HCT116 (cell line): ENCODE measurements at places on chromosomes 6 and 20.

DNA sequence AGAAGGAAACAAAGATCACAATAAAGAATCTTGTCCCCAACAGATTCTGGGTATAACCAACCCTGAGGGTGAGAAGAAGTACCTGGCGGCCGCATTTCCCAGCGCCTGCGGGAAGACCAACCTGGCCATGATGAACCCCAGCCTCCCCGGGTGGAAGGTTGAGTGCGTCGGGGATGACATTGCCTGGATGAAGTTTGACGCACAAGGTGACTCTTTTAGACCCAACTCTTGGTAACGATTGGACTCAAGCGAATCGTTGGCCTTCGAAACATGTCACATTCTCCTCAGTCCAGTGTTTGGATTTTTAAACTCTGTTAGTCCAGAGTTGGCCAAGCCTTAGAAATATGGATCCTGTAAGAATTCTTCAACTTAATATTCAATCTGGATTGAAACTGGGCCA, 2.6 kb downstream of the PCK1 start:
- DNase-seq: no peak

DNA sequence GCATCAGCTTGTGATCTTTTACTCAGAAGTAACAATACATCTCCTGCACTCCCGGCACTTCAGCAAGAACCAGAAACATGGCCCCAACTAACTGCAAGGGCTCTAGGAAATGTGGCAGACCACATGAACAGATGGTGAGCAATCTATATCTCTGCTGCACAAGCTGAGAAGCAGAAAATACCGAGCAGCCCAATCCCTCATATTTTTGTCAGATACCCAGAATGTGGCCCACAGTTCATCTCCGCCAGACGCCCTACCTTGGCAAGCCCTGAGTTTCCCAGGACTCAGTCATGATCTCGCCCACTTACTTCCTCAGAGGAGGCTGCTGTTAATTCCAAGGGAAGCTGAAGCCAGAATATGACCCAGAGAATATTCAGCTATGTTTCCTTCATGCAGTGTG, 63.1 kb upstream of the PHACTR1 start:
- DNase-seq: no peak

- no peak for DNase-seq
These were observed 15.5 kb upstream of the MROH8 start for GRCh38 chr20:37194621-37195417.

GRCh38 chr20:36886859-36887751, 11.2 kb downstream of the TLDC2 start:
- DNase-seq: peak; percentile 59

DNA sequence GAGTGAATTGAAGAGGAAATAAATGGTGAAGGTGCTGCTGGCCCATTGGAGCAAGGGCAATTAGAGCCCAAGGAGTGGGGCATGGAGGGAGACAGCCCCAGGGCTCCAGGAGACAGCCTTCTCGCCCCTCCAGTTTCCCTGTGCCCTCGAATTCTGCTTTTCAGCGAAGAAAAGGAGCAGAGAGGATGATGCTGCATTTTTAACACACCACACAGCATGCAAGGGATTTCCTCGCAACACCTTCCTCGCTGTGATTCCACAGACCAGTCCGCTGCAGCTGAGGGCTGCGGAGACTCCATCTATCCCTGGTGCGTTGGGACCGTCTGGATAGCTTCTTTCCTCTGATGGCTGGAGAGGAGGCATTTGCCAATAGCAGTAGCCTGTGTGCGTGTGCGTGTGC, 41.7 kb downstream of the PTCHD4 start:
- no peak for DNase-seq

GRCh38 chr20:32737371-32738223, 5.7 kb downstream of the COMMD7 start:
- DNase-seq: no peak

DNA sequence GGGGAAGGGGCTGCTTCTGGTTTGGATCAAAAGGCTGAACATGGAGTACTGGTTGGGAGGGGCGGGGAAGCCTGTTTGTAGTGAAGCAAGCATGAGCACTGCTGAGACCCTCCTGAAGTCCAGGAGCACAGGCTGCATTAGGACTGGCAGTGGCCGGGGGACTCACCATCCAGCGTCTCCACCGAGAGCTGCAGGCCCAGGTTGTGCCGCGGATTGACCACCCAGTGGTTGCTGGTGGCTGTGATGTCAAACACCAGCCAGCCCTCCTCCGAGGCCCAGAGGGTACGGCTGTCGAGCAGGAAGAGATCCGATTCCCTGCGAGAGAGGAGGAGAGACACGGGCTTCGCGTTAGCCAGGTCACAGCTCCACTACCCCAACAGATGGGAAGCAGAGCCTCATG, 64.1 kb downstream of the BMP7 start:
- no peak for DNase-seq

GRCh38 chr20:38799203-38799602, 6.3 kb upstream of the PPP1R16B start:
- DNase-seq: no peak

GRCh38 chr6:146542881-146543210, 787 bp upstream of the RAB32 start:
- no peak for DNase-seq

DNA sequence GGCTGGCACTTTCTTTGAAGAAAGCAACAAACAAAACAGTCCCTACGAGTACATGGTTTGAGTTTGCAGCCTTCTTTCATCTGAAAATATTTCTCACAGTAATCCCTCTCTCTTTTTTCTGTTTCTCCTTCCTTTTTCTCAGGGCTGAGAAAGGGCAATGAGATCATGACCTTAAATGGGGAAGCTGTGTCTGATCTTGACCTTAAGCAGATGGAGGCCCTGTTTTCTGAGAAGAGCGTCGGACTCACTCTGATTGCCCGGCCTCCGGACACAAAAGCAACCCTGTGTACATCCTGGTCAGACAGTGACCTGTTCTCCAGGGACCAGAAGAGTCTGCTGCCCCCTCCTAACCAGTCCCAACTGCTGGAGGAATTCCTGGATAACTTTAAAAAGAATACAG, 80.7 kb upstream of the CLDN20 start:
- no peak for DNase-seq

GRCh38 chr20:21309678-21310467, 6.7 kb downstream of the XRN2 start:
- DNase-seq: no peak

DNA sequence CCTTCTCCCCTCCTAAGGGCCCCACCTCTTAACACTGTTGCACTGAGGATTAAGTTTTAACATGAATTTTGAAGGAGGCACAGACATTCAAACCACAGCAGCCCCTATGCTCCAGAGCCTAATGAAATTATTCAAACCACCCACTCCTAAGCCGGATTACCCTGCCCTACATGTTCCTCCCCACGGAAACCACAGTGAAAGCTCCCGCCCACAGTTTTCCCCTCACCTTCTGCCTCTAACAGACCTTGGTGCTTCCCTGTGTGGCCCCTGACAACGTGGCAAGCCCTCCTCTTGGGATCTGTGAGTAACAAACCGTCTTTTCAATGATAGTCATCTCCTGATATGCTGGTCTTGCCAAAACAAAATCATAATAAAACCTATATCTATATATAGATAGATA, 74.8 kb downstream of the RIN2 start:
- DNase-seq: no peak

GRCh38 chr6:12890171-12890790, 173.7 kb downstream of the PHACTR1 start:
- DNase-seq: peak; percentile 19

- no peak for DNase-seq
These were observed 164.7 kb upstream of the CCN2 start for GRCh38 chr6:132115714-132116366.

GRCh38 chr20:48147311-48147710, 362.0 kb upstream of the SULF2 start:
- DNase-seq: no peak

GRCh38 chr6:165229216-165229615, 80.2 kb downstream of the C6orf118 start:
- DNase-seq: no peak

DNA sequence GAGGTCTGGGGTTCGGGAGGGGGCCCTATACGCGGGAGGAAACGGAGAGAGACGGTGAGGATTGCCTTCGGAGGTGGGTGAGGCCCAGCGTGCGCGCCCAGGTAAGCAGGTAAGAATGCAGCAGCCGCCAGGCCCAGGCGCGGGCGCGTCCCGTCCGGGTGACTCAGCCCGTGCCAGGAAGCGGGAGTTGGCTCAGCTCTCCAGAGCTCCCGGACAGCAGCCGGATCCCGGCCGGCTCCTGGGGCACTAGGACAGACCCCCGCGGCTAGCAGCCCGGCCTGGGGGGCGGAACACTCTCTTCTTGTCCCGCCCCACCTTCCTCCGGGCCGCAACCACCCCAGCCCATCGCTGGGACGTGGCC, 1.5 kb upstream of the MDFI start:
- peak; percentile 54 for DNase-seq

- no peak for DNase-seq
These were observed 162.7 kb downstream of the SOBP start for GRCh38 chr6:107652526-107653182.

- DNase-seq: no peak
These were observed 213.8 kb upstream of the ZFP64 start for GRCh38 chr20:52405417-52405816.

GRCh38 chr20:46767127-46767761, 57.8 kb downstream of the SLC2A10 start:
- peak; percentile 46 for DNase-seq

DNA sequence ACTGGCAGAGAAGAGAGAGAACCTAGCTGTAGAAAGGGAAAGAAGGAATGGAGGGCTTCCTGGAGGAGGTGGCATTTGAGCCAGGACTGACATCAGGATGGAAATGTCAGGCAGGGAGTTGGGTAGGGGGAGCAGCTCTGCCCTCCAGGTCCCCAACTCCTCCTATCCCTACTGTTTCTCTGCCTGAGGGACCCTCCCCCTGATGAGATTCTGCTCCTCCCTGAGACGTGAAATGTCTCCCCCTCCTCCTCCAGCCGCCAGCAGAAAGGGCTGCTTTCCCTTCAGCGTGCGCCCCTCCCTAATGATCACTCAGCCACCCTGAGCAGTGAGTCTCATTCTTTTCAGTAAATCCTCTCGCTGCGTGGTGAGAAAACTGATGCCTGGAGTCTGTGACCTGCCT, 40.6 kb downstream of the HLA-DPB1 start:
- no peak for DNase-seq

- no peak for DNase-seq
These were observed 7.5 kb downstream of the DEF6 start for GRCh38 chr6:35305117-35305516.

DNA sequence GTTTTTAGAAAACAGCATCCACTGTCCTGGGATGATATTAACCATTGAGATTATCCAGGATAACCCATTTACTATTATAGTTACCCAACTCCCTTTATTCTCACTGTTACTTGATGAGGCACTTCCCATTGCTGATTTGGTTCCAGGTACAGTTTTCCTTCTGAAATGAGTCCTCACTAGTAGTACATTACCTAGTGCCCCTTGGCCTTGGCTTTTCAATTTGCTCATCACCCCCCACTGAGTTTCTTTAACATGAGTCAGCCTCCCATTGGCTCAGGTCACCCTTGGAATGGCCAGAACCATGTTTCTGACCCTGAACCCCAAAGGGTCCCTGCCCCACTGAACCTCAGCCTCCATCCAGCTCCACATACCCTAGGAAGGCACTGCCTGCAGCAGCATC, 28.4 kb downstream of the MDGA1 start:
- DNase-seq: no peak

DNA sequence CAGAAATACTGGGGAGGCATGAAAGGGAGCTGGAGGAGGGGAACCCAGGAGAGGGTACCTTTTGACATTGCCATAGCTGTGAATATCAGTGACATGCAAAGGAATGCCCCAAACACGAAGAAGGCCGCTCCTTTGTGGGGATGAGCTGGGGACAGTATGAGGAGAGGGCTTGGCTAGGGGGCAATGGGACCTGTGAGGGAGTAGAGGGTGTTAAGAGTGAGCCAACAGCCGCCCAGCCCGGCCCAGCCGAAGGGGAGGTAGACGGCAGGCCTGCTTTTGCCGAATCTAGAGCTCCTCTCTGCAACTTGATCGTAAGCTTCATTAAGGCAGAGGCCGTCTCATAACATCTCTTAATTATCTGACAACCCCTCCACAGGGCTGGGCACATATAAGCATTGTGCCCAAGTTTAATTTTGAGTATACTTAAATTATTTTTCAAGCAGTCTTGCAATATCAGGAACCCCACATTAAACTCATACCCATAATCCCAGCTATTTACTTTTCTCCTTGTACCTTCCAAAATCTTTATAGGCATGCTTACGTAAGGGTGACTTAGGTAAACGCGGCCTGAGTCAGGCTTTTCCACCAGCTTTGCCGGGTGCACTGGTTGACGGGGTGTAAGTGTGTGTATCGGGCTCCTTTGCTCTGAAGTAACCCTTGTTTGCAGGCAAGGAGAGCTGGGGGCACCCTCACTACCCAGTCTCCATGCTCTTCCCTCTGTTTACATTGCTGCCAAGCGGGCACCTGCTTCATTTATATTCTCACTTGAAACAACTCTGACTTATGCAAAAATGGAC, 24.9 kb upstream of the VEGFA start:
- DNase-seq: no peak

DNA sequence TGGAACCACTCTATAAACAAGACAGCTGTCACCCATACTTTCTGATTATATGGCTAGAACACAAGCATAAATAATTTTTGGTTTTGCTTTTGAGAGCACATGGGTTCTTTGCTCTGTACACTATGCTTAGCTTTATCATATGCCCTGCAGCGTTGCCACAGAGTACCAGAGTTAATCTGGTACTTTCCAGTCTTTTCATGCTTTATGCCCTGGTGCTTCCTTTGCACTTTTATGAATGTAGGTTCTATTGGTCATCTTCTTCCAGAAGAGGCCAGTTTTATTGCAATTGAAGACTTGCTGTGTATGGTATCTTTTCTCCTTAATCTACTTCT, 20.8 kb downstream of the SHLD1 start:
- no peak for DNase-seq

DNA sequence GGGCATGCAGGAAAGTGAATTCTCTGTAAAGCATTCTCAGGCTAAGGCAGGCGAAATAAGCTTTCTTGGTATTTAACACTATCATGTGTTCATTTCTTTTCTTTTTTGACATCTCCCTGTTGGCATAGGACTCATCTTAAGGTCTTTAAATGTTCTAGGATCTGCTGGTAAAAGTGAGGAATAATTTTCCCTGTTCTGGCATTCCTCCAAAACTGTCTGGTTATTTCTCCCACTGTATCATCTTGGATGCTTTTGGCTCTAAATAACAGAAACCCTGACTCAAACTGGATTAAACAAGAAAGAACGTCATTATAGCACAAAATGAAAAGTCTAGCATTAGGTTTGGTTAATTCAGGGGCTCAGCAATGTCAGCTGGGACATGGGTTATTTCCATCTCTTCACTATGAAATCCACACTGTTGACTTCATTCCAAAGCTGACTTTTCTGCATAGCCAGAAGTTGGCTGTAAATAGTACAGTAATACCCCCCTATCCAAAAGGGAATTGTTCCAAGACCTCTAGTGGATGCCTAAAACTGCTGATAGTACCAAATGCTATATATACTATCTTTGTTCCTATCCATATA, 37.9 kb upstream of the SNAP25 start:
- DNase-seq: no peak

DNA sequence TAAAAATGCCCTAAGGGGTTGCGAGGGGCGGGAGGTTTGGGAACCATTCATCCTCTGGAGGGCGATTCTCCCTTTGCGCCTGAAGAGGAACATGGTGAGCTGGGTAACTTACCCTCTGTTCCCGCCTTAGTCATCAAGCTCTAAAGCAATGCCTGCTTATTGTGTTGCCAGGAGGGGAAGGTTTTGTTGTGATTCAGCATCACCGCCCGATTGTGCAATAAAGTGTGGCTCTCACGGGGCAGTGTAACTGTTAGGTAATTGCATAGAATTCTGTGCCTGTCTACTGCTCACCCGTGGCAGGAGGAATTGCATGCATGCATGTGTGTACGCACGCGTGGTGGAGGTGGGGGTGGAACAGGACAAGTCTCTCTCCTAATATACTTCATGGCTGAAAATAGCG, 95.5 kb upstream of the AGPAT4 start:
- DNase-seq: no peak
